Stimulated activated CD8-positive, alpha-beta memory T cell treated with anti-CD3 and anti-CD28 coated beads, Interleukin-4, amount 100 ng/mL, for 1 hour (primary cell): ENCODE measurements at places on chromosomes 16 and 17.

GRCh38 chr16:87344931-87345631 lies 27.9 kb upstream of the C16orf95 start:
- peak; percentile 7 for DNase-seq

GRCh38 chr17:15348021-15348420 lies 6.6 kb upstream of the TEKT3 start:
- DNase-seq, result no peak

DNA sequence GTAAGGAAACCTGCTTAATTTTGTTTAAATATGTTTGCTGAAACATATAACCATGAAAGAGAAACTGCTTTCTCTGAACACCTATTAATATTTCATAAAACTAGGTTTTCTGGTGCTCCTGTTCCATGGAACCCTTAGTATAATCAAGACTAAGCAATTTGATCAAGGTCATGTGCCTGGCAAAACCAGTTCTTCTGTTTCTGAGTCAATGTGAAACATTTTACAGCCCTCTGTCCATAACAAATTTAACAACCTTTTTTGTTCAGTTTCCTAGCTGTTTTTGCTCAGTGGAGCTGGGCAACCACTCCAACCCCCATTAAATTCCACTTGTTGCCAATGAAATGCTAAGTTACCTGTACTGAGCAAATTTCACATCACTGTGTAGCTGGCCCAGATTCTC lies 344.0 kb downstream of the CA10 start:
- DNase-seq, result no peak

DNA sequence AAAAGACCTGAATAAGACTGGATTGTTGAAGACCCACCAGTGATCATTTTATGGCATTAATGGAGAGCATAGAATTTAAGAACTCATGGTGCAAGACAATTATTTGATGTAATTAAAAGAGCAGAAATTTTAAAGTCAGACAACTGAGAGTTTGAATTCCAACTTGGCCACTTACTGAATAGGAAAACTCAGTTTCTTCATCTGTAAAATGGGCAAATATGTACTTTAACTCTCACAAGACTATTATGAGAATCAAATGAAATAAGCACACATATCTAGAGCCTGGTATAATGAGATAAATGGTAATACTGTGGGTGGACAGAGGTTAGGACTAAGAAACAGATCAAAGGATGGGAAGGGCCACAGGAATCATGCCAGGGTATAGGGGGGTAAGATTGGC lies 88.0 kb downstream of the SOX9 start:
- DNase-seq, result no peak

DNA sequence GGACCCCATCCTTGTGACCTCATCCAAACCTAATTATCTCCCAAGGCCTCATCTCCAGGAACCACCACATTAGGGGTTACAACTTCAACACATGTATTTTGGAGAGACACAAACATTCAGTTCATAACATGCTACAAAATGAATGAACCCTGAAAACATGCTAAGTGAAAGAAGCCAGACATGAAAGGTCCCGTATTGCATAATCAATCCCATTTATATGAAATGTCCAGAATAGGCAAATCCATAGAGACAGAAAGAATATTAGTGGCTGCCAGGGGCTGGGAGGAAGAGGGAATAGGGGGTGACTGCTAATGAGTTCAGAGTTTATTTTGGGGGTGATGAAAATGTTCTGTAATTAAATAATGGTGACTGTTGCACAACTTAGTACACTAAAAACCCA lies 3.7 kb upstream of the IL34 start:
- no peak for DNase-seq

GRCh38 chr17:38742411-38743308 lies 5.5 kb downstream of the PCGF2 start:
- DNase-seq, result no peak

DNA sequence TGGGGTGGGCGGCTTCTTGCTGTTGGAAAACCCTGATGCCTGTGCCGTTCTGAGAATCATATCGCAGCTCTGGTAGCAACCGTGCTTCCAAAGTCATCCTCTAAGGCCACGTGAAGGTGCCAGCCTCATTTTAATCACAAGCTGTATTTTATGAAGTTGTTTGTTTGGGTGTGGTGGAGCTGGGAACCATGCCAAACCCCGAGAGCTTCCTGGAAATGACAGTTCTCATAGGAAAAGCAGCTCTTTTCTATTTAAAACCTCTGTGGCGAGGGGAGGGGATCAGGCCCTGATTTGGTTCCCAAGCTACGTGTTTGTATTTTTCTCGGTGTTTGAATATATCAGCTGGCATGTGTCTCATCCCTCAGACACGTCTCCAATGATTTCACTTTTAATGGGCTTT lies 21.7 kb downstream of the KNOP1 start:
- no peak for DNase-seq

DNA sequence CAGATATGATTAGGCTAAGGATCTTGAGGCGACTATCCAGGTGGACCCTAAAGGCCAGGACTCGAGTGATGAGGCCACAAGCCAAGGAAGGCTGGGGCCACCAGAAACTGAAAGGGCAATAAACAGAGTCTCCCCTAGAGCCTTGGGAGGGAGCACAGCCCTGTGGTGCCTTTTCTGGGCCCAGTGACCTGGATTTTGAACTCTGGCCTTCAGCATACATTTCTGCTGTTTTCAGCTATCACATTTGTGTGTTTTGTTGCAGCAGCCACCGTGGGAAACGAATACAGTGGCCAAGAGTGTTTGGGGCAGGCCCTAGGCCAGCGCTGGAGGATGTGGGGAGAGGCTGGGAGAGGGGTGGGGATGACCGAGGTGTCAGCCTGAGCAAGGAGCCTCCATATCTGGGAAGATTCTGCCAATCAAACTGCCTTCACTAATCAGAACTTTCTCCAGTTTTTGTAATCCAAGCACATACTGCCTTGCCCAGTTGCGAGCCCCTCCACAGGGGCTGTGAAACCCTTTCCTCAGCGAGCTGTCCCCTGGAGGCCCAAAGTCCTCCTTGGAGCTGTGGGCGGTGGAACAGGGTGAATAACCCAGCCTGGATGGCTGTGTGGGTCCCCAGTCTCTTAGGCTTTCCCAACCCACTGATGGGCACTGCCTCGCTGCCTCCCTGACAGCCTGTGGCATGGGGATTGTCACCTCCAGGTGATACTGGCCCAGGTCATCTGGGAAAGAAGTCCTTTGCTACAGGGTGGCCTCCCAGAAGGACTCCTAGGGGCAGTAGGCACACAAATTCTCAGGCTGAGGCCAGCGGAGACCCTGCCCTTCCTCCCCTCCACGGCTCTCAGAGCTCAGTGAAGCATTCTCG lies 16.8 kb downstream of the B9D1 start:
- no peak for DNase-seq

GRCh38 chr17:7562208-7562605 lies 488 bp downstream of the SENP3 start:
- DNase-seq, result no peak

- DNase-seq, result no peak
Measured at GRCh38 chr17:75315541-75316243, 26.5 kb upstream of the SLC25A19 start.

DNA sequence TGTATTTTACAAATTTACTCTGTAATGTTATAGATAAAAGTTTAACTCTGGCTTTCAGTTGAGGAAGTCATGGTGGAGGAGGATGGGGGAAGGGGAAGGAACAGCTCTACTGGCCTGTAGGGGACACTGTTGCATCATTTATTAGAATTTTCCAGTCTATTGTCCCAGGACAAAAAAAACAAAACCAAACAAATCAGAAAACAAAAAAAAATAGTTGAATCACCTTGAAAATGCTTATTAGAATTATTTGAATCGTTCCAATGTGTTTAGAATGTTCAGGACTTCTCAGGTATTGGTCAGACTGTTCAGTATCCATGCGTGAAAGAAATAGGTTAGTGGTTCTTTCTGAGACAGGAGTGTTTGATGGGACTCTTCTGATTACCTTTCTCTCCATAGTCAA lies 242.0 kb downstream of the FTO start:
- DNase-seq, result no peak

DNA sequence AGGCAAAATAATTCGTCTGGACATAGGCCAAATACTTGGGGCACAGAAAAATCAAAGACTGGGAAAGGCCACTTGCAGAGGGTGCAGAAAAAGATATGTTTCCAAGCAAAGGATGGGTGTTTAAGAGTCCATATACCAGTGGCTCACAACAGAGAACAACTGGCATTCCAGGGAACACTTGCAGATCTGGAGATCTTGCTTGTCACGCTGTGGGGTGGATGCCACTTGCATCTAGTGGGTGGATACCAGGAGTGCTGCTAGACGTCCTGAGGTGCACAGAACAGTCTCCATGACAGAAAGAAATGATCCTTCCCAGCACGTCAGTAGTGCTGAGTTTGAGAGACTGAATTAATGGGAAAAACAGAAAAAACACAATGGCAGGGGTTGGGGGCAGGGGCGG lies 8.4 kb downstream of the CBX8 start:
- DNase-seq, result no peak

GRCh38 chr16:74455619-74456289 lies 34.5 kb upstream of the CLEC18B start:
- DNase-seq, result no peak

DNA sequence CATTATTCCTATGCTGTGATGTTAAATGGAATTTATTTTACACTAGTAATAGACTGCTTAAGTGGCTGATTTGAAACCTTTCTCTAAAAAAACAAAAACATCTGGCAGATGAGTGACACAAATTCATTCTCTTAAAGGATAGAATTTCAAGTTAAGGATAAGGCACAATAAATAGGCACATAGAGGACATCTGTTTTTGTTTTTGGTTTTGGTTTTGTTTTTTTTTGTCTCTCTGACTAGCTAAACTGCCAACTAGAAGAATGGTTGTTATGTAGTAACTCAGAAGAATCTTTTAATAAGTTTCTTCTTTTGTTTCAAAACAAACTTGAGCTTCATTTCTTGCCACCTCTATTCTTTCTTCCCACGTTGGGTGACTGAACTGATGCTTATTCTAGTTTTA lies 5.1 kb upstream of the VPS4A start:
- DNase-seq, result no peak

- no peak for DNase-seq
Measured at GRCh38 chr17:58498177-58498828, 10.1 kb upstream of the HSF5 start.

DNA sequence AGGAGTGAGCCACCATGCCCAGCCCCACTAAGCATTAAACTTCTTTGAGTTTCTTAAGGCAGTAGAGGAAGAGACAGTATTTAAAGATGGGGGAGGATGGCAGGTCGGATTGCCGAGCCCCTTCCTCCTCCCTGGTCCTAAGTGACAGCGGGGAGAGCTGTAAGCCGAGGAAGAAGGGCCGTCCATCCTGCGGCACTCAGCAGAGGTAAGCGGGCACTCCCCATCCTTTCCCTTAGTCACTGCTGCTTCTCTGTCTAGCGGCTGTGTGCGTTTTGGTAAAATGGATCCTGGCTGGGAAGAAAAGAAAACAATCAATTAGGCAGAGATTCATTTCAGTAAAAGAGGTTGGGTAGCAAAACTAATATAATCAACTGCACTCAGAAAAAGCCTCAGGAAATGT lies 13.9 kb downstream of the DNAAF1 start:
- no peak for DNase-seq

GRCh38 chr16:69709456-69710084 lies 16.8 kb downstream of the NQO1 start:
- DNase-seq, result no peak

GRCh38 chr17:44777394-44778348 lies 18.9 kb downstream of the ADAM11 start:
- DNase-seq, result no peak

- DNase-seq, result no peak
Measured at GRCh38 chr17:65259281-65259680, 122.1 kb downstream of the RGS9 start.

GRCh38 chr17:14396547-14396946 lies 95.7 kb downstream of the HS3ST3B1 start:
- no peak for DNase-seq

GRCh38 chr17:73785958-73786743 lies 141.9 kb upstream of the SDK2 start:
- DNase-seq, result no peak

- DNase-seq, result no peak
Measured at GRCh38 chr17:3005696-3006095, 57.7 kb downstream of the OR1D5 start.

DNA sequence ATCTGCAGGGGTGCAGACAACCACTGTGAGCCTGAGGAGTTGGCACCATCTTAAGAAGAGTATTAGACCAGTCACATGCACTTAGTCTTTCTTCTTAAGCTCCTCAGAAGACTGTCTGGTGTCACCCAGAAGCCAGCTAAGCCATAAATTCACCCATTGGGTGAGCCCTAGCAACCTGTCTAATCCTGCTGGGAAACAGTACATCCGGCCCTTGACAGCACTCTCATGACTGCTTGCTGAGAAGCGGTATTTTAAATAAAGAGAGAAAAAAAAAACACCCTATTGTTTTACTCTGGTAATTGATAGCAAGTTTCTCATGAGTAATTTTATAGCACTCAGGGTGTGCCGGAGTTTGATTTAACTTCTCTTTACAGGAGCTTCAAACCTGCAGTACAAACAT lies 134.7 kb downstream of the SOX9 start:
- no peak for DNase-seq

DNA sequence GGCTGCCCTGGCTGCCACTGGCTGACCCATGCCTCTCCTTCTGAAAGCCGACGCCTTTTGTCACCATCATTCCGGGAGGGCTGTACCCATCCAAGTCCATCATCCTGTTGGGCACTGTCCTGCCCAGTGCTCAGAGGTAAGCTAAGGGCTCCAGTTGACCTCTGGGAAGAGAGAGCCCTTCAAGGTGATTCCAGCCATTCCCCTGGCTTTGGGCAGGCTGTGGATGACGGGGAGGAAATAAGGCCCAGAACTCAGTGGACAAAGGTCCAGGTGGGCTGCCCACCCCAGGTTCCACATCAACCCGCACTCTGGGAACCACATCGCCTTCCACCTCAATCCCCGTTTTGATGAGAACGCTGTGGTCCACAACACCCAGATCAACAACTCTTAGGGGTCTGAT lies 45.8 kb downstream of the NOS2 start:
- no peak for DNase-seq

DNA sequence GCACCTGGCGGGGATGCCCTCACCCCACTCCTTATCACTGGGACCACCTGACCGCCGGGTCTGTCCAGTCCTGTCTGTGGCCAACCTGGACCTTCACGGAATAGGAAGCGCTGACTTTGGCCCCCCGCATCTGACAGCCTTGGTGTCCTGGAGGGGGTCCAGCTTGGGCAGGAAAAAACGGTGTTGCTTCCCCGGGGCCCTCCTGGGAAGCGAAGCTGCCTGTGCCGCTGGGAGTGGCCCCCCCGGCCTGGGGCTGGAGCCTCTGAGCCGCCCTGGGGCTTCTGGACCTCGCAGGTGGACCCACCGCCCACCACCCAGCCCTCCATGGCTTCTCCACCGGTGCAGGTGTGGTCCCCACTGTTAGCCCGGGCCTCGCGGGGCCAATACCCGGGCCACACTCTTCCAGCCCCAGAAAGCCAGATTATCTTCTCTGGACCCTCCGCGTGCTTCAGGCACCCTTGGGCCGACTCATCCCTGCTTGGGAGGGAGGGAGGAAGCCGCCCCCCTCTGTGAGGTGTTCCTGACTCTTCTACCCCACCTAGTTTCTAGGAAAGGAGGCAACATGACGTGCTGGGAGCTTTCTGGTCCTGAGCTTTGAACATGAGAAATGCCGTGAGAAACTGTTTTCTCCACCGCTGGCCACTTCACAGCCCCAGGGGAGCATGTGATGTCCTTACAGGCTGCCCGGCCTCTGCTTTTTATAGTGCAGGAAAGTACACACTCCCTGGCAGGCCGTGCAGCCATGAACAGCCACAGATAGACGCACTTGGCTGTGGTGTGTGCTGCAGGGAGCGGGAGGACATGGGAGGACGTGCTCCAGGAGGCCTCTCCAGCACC lies 1.1 kb downstream of the C1QTNF1 start:
- no peak for DNase-seq

- no peak for DNase-seq
Measured at GRCh38 chr16:80084614-80085013, 456.2 kb upstream of the DYNLRB2 start.
